Activated T-helper 9 cell treated with anti-CD3 and anti-CD28 coated beads, Interleukin-2, amount 50 U/mL, for 16 hours (primary cell): ENCODE measurements at places on chromosomes 3 and 15.
A peak's percentile ranks its signal among the peaks of the same experiment; 100 is the strongest.

DNA sequence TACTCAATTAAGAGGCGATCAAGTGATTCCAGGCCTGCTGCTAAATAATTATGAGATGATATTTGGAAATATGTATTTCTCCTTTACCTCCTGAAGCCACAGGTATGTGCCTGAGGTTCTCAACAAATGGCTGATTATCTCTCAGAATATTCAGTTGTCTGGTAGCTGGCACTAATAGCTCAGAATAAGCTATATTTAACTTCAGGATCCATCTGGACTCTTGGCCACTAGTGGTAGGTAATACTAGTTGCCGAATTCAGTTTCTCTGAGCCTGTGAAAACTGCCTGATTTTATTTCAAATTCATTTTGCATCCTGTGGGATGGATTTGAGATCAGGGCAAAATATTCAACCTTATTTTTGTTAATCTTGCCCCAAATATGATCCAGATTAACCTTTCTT lies 499.0 kb downstream of the DIPK2A start:
- DNase-seq = no peak

GRCh38 chr15:88069561-88069960 lies 187.0 kb downstream of the NTRK3 start:
- no peak for DNase-seq

DNA sequence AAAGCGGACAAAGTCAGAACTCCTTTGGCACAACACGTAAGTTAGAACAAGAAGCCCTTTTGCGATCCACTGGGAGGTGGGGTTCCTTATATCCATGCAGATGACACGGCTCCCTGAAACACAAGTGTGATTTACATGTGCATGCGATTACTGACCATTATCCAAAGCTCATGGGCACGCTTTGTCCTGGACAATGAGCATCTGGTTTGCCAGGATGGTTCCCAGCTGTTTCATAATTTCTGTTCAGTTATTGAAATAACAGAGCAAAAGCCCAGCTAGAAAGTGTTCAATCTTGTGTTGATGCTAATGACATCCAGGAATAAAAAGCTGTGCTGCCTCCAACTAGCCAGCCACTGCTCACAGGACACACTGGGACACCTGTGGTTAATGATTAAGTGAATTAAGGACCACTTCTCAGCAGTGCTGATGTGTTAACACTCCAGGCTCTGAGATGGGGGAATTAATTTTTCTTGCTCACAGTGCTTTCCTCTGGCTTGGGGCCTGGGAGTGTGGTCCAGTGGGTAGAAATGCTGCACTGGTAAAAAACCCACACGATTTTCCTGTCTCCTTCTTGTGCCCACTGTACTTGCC lies 123.1 kb upstream of the SLC2A2 start:
- DNase-seq = no peak

- no peak for DNase-seq
Measured at GRCh38 chr3:9278498-9278897, 29.1 kb upstream of the SRGAP3 start.

- no peak for DNase-seq
Measured at GRCh38 chr15:41983621-41984571, 11.5 kb upstream of the EHD4 start.

DNA sequence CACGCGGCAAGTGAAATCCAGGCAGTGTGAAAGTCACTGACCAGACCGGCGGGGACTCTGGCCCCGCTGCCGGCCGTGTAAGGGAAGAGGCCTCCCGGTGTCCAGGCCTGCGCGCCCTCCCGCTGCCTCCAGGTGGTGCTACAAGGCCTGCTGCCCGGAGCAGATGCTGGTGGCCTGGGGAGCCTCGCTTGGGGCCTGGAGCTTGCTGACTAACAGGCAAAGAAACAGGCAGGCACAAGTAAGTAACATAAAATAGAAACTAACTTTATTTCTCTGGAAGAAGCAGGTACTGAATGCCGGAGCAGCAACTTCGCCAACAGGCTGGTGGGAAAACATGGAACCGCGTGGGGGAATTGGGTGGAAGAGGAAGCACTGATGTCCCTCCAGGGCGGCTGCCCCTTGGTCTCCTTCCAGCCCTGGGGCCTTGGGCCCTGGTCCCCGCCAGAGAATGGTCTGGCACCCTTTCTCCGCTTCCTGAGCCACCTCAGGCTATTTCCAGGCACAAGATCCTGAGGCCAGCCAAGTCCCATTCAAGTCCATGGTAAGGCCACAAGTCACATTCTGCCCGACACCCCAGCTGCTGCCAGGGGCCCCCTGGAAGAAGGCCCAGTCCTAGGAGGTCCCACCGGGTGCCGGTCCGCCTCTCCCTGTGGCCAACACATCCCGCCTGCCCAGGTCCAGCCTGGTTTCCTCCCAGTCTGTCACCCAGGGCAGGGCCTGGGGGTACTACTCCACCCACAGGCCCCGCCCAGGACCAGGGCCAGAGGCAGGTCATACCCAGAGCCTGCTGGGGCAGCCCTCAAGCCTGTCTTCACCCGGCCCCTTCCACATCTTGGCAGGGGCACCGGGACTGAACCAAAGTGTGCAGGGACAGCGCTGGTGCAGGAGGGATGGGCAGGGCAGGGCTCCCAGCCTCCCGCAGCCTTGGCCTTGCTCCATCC lies 45.0 kb downstream of the TNK2 start:
- DNase-seq = peak; percentile 54

- DNase-seq = no peak
Measured at GRCh38 chr15:73075160-73075859, 23.0 kb downstream of the NEO1 start.

DNA sequence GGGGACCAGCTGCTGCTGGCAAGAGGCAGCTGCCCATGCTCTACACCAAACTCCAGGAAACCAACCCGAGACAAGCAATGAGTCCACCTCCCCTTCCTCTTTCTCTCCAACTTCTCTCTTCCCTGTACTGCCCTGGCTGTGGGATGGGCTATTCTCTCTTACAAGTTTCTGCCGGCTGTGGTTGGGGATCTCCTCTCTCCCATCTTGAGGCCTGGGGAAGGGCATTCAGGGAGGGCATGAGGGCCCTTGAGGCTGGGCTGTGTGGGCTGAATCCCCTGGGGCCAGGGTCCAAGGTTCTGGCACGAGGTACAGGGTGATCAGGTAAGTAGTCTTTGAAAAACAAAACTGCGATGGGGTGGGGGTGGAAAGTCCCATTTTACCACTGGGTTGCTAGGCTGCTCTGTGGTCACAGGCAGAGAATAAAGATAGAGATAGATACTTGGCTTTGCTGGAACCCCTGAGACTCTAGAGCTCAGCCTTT lies 32.3 kb upstream of the CTSH start:
- no peak for DNase-seq

- DNase-seq = no peak
Measured at GRCh38 chr3:134471521-134472193, 14.1 kb downstream of the ANAPC13 start.

GRCh38 chr15:96702589-96702988 lies 372.1 kb downstream of the NR2F2 start:
- no peak for DNase-seq

DNA sequence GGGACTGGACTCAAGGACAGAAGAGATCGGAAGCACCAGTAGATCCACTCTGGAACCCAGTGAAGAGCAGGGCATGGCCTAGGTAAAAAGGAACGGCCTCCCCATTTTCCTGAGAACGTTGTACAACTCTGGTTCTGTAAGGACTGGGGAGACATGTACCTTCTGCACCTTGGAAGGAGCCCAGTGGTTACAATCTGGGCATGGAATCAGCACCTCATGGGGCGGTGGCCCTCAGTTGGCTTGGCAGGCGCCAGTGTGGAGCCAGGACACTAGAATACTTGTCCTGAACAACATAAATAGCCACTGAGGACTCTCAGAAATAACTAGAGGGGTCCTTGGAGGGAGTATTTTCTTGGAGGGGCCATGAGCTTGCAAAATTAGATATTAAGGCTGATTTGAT lies 25.6 kb downstream of the EAF1 start:
- no peak for DNase-seq

GRCh38 chr3:172705170-172705569 lies 5.7 kb downstream of the NCEH1 start:
- DNase-seq = no peak

GRCh38 chr15:34793071-34793470 lies 2.3 kb downstream of the ACTC1 start:
- DNase-seq = no peak

GRCh38 chr3:16633948-16634347 lies 28.7 kb upstream of the DAZL start:
- DNase-seq = no peak

DNA sequence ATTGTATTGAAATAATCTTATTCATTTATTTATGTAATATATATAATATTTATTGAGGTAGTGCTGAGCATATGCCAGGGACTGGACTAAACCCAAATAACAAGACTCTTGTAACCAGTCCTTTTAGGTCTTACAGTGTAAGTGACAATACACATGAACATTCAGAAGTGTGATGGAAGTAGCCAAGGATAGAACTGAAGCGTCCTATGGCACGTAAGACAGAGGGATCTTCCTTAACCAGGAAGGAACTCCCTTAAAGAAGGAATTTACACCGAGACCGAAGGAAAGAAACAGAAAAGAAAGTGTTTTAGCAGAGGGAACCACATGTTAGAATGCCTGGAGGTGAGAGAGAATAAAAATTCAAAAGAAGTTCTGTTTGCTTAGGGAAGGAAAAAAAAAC lies 23.6 kb upstream of the CLDN1 start:
- no peak for DNase-seq

DNA sequence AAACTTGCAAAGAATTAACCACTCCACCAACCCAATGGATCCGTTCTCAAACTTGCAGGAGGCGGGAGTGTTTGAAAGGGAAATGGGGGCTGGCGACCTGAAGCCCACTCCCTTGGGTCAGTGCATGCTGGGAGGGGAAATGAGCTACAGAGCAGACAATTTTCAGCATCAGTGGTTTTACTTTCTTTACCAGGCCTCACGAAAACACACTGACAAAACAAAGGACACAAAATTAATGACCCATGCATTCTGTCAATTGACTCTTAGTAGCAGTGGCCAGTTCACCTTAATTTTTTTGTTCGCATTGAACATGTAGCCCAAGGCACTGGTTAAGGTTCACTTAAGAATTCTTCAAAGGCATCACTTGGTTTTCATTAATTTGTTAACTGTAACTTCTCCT lies 413.5 kb downstream of the MECOM start:
- no peak for DNase-seq

DNA sequence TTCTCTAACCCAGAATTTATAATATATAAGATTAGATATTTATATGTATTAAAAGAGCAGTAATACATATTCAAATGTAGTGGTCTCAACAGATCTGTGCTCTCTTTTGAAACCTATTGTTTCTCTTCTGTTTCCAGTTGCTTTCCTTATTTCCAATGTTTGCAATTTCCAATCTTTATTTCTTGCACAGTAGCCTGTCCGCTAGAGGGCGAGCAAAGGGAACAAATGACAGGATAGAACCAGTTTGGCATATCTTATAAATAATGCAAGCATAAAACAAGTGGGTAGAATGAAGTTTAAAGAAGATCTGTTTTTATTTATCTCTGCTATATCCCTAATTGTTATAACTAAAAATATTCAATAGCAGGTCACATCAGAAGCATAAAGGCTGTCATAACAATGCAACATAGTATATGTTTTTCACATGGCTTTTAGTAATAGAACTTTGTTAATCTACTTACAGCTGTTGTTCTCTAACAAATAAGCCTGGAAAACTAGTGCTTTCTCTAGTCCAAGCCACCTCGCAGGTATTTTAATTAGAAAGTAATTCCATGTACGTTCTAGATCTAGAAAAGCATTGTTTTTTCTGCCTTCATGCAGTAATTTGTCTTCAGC lies 15.1 kb upstream of the TCAIM start:
- no peak for DNase-seq

DNA sequence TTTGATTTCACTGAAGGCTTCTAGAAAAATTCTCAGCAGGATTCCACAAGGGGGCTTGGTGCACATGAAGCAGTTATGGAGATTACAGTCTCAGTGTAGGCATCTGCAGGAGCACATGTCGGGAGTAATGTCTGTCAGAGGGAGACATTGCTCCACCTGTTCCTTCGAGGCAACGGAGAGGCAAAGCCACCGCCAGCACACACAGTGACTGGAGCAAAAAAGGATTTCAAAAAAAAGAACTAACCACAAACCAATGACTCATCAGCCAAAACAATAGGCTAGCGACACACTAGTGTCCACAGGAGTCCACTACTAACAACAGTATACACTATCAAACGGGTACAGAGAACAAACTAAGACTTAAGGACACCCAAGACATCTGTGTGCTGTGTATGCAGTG lies 68.9 kb downstream of the NPTN start:
- DNase-seq = no peak

GRCh38 chr3:159453945-159454344 lies 534.7 kb upstream of the IL12A start:
- DNase-seq = no peak

DNA sequence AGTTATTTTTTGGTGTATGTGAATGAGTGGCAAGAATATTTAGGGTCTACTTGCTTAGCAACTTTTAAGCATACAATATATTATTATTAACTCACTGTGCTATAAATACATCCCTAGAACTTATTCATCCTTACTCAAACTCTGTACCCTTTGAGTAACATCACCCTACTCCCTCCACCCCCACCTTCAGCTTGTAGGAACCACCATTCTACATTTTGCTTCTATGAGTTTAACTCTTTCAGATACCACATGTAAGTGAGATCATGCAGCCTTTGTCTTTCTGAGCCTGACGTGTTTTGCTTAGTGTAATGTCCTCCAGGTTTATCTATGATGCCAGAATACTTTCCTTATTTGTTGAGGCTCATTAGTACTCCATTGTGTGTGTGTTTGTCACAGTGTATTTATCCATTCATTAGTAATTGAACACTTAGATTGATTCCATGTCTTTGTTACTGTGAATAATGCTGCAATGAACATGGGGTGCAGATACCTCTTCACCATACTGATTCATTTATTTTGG lies 526.9 kb downstream of the PYDC2 start:
- no peak for DNase-seq

- no peak for DNase-seq
Measured at GRCh38 chr3:178949896-178950295, 121.7 kb downstream of the ZMAT3 start.

- no peak for DNase-seq
Measured at GRCh38 chr3:157982359-157982758, 123.9 kb downstream of the SHOX2 start.

- DNase-seq = no peak
Measured at GRCh38 chr3:4551051-4551711, 58.0 kb downstream of the ITPR1 start.

- no peak for DNase-seq
Measured at GRCh38 chr3:18153571-18154173, 271.5 kb downstream of the SATB1 start.

GRCh38 chr3:15542614-15543013 lies 21.1 kb upstream of the COLQ start:
- no peak for DNase-seq

GRCh38 chr3:89098964-89099585 lies 8.3 kb upstream of the EPHA3 start:
- DNase-seq = no peak

- no peak for DNase-seq
Measured at GRCh38 chr3:27076815-27077630, 292.2 kb downstream of the NEK10 start.

DNA sequence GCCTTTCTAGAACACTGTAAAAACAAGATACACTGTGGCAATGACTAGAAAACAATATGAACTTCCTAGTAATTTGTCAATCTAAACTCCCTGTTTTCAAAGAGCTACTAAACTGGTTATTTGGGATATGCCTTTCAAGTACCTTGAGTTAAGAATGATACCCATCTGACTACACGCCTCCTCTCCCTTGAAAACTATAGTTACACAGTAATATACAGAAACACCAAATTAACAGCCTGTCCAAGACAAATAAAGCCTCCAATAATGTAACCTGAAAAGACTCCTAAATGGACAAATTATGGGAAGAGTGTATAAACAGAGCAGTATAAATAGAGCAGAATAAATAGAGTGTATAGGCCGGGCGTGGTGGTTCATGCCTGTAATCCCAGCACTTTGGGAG lies 70.1 kb downstream of the SMARCC1 start:
- no peak for DNase-seq

GRCh38 chr15:40282147-40282868 lies 556 bp downstream of the ANKRD63 start:
- DNase-seq = peak; percentile 28
